ENCODE measurements at places on chromosomes 3 and 15.

DNA sequence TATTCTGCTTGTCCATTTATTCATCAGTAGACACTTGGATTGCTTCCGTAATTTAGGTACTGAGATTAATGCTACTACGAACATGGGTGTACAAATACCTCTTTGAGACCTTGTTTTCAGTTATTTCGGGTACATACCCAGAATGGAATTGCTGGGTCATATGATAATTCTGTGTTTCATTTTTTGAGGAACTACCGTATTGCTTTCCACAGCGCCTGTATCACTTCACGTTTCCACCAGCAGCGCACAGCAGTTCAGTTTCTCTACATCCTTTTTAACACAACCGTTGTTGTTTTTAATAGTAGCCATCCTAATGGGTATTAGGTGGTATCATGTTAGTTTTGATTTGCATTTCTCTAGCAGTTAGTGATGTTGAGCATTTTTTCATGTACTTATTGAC lies 9.5 kb downstream of the PAK2 start:
- no peak for DNase-seq

DNA sequence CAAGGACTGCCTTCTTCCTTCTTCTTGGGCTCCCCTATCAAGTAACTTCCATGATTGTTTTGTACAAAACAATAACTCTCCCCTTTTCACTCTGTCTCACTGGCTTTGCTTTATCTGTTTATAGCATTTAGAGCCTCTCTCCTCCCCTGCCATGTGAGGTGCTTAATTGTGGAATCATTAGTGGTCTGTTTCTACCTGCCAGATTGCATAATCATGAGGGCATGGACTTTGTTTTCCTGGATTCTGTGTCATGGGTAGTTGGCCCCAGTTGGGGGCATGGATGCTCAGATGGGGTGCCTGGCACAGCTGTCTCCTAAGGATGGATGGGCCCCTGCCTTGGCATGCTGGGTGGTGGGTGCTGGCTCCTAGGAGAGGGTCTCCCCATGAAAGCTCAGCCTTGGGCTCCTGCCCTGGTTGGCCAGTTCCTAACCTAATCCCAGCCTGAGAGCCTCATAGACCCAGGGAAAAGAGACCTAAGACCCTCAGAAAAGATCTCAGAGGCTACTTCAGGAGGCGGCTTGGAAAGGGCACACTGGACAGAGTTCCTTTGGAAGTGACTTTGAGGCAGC lies 8.0 kb upstream of the CTXND1 start:
- no peak for DNase-seq

GRCh38 chr3:127747066-127747465 lies 74.3 kb downstream of the ABTB1 start:
- DNase-seq = no peak

GRCh38 chr3:183392186-183393034 lies 36.0 kb downstream of the MCF2L2 start:
- DNase-seq = peak; percentile 74

DNA sequence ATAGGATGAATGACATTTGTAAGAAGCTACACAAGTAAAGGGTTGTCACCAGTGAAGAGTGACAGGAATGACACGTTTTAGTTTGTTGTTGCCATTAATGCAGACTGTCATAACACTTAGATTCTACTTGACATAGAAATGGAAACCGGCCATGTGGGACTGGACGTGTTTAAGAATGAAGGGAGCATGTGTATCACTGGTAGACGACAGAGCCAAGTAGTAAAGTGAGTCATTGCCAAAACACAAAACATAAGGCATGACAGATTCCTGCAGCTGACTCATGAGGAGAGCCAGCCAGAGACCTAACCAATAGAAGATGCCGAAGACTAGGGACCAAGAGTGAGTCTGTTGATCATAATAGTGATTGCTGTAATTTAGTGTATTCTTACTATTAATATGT lies 106.2 kb upstream of the PLAAT1 start:
- no peak for DNase-seq

GRCh38 chr3:150292891-150293290 lies 115.2 kb upstream of the TSC22D2 start:
- no peak for DNase-seq

DNA sequence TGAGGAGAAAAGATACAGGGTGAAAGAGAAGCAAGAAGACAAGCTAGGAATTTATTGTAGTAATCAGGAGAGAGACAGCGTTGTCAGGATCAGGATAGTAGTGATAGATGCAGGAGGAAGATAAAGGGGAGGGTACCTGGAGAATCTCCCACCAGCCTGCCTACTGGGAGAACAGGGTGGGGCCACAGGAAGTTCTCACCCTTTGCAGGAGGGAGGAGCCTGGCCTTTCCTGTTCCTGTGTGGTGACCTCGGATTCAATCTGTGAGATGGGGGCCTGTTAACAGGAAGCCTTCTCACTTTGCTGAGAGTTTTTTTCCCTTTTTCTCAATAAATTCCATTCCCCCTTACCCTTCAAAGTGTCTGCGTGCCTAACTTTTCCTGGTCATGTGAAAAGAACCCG lies 37.6 kb downstream of the GMPS start:
- no peak for DNase-seq

DNA sequence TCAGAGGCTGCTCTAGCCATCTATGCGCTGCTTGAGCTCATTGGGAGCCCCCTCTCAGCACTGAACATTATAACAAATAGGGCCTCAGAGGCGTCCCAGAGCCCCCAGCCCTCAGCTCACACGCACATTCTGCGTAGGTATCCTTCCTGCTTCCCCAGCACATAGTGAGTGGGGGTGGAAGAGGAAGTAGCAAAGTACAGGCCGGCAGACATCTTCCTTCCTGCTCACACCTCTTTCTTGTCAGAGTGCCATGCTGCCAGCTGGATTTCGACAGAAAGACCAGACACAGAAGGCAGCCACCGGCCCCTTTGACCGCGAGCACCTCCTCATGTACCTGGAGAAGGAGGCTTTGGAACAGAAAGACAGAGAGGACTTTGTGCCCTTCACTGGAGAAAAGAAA lies 16.6 kb downstream of the TMOD2 start:
- no peak for DNase-seq

DNA sequence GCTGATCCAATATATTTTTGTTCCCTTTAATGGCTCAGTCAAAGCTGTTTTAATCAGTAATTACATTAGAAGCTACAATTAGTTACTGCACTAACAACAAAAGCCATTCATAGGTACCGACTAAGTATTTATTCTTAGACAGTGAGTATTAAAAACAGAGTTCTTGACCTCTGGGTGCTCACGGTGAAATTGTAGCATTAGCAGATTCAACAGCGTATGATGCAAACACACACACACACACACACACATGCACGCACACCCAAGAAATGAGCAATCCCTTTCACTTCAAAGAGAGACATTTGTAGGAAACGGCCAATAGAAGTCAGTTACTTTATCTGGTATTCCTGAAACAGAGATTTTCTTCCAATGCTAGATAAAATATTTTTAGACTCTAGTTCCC lies 27.0 kb upstream of the MITF start:
- DNase-seq = no peak

DNA sequence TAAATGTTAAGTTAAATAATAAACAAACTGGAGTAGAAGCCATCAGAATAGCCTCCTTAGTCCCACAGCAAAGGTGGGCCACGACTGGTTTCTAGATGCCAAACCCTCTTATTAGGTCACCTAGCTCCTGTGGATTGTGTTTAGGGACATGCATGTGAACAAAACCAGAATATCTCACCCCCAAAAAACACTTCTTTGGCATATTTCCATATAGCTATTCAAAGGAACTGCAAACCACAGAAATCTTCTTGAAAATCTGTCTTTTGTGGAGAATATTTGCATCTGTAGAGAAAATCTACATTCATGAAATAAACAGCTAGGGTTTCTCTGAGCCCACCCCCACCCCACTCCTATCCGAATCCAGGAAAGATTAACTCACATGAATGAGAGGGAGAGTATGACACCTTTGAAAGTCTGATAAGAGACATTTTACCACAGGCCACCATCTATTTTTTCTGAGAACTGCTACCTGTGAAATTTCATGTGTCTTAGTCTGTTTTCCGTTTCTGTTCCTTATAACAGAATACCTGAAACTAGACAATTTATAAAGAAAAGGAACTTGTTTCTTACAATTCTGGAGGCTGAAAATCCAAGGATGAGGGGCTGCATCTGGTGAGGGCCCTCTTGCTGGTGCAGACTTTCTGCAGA lies 159.4 kb downstream of the NEK10 start:
- DNase-seq = no peak

DNA sequence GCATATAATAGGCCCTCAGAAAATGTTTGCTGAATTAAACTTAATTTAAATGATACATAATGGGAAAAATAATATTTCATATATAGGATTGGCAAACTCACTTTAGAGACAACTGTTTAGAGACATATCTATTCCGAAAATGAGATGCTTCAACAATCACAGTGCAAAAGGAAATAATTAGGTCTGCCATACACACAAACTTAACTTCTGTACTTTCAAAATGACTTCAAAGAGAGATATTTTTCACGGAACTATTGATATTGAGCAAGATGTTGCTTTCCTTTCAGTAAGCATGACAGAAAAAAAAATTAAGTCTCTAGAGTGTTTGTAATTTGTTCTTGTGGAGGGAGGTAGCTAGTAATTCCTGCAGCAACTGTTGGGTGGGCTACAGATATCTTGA lies 769.5 kb downstream of the TUSC7 start:
- no peak for DNase-seq

DNA sequence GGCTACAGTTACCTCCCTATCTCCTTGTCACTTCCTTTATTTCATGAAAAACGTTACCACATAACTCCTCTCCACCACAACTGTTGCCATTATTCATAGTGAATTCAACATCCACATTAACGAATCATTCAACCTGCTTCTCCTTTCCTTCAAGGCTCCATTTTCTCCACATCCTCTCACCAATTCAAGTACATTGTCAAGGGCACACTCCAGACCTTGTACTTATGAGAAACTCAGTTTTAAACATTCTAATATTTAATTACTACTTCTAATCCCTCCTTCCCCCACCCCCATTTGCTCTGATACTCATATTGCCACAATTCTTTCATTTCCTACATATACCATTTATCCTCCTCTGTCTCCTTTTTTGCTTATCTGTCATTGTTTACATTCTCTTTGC lies 871.2 kb downstream of the TUSC7 start:
- DNase-seq = no peak

DNA sequence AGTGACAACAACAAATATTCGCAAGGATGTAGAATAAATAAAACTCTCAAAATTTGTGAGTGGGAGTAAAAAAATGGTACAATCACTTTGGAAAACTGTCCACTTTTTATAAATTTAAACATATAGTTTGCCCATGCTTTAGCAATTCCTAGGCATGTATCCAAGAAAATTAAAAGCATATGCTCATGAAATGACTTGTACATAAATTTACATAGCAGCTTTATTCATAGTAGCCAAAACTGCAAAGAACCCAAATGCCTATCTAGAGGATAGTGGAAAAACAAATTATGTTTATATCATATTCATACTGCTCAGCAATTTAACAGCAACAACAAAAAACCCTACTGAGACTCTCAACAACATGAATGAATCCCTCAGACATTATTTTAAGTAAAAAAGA lies 363.6 kb upstream of the CCDC54 start:
- DNase-seq = no peak

GRCh38 chr3:56197991-56198390 lies 270.3 kb downstream of the ERC2 start:
- DNase-seq = no peak

- DNase-seq = no peak
Measured at GRCh38 chr15:88655103-88655553, 16.3 kb downstream of the ISG20 start.

DNA sequence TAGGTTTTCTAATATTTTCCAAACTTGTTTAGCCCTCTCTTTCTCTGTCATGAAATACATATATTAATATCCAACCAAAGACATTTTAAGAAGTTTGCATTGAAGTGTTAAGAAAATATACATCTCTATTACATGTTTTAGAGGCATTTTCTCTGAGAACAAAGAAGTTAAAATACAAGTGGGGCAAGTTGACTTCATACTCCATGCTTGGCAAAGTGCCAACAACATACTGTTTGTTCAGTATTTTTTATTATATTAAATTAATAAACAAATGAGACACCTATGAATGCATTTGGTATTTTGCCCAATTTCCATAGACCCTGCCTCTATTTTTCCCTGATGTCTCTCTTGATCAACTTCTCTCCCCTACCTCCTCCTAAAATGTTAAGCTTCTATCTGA lies 232.8 kb upstream of the MRPL3 start:
- DNase-seq = no peak

DNA sequence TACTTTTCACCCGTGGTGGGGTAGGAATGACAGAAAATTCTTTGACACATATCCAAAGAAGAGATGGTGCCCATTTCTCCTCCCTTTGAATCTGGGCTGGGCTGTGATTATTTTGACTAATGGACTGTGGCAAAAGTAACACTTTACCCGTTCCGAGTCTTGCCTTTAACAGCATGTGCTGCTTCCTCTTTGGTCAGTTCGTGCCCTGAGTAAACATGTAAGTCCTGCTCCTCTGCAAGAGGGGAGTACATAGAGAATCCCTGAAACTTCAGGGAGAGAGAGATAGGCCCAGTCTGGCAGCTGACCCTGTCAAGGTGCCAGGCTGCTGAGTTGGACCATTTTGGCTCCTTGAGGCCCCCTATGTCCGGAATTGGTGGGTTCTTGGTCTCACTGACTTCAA lies 243.1 kb downstream of the EPHB1 start:
- no peak for DNase-seq

DNA sequence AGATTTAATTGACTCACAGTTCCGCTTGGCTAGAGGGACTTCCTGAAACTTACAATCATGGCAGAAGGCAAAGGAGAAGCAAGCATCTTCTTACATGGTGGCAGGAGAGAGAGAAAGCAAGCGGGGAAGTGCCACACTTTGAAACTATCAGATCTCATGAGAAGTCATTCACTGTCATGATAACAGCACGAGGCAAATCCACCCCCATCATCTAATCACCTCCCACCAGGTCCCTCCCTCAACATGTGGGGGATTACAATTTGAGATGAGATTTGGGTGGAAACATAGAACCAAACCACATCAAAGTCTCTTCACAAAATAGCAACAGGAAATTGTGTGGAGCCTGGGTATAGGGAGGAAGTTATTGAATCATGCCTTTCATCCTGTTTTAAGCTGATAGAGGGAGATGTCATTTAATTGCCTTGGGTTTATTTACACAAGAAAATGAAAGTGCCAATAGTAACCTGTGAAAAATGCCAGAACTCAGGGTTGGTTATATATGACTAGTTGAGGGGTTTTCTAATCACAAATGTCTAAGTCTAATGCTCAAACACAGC lies 624.8 kb upstream of the LMCD1 start:
- no peak for DNase-seq

GRCh38 chr3:190384309-190384756 lies 3.6 kb upstream of the CLDN16 start:
- DNase-seq = no peak
